ENCODE measurements at places on chromosomes 11 and 22.
A peak's percentile ranks its signal among the peaks of the same experiment; 100 is the strongest.

- no peak for DNase-seq
Observed at GRCh38 chr11:1117992-1118391, 39.8 kb upstream of the MUC5AC start.

DNA sequence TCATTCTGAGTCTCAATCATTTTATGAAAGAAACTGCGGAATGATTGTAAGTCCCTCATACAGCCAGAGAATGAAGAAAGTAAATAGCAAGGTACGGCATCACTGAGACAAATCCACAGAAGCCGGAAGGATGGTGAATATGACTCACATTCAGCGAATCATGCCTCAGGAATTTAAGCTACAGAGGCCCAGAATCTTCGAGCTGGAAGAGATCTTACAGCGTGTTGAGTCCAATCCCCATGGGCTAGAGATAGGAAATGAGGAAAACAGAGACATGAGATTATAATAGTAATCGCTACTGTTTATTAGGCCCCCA, 173.2 kb downstream of the KIF18A start:
- DNase-seq = no peak

DNA sequence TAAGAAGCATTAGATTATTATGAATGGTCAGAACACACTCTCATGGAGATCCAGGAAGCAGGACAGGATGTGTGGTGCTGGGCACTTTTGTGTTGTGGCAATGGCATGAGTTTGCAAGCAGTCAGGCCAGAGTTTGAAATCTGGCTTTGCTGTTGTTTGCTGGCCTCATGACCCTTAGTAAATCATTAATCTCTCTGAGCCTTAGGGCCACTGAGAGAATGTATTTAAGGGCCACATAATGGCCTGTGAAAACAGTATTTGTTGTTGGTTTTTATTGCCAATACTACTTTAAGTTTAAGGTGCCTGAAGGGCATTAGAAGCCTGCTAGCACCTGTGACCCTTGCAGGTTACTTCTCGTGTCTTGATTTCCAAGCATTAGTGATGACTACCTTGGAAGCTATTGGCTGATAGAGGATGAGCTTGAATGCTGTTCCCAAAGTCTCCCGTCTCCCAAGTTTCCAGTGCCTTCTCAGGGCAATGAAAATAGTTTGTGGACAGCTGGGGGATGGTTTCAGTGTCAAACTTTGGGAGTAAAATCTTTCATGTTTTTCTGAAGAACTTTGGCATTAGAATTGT, 24.6 kb downstream of the STIM1 start:
- no peak for DNase-seq

DNA sequence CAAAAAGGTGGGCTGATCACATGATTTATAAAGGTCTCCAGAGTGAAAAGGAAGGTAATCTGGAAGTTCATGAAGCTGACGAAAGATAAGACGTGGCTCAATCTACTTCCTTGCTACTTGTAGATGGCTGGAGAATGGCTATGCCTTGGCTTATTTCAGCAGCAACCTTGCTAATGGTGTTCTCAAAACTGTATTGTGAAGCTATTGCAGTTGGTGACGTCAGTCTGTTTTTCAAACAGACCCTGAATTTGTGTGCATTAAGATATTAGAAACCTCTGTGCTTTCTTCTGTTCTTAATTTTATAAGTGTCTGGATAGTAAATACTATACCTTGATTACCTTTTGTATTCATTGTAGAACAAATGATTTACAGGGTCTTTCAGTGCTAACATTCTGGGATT, 58.3 kb upstream of the C11orf87 start:
- no peak for DNase-seq

DNA sequence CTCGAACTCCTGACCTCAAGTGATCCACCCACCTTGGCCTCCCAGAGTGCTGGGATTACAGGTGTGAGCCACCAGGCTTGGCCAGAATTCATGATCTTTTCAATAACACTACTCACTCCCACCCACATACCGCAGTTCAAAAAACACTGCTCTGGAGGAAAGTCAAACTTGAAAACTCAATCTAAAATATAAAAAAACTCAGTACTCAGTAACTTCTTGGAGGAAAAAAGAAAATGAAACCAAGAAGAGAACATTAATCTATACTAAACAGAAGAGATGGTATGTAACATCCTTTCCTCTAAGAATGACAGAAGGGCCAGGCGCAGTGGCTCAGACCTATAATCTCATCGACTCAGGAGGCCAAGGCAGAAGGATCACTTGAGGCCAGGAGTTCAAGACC, 58.3 kb downstream of the MRTFA start:
- peak; percentile 43 for DNase-seq

DNA sequence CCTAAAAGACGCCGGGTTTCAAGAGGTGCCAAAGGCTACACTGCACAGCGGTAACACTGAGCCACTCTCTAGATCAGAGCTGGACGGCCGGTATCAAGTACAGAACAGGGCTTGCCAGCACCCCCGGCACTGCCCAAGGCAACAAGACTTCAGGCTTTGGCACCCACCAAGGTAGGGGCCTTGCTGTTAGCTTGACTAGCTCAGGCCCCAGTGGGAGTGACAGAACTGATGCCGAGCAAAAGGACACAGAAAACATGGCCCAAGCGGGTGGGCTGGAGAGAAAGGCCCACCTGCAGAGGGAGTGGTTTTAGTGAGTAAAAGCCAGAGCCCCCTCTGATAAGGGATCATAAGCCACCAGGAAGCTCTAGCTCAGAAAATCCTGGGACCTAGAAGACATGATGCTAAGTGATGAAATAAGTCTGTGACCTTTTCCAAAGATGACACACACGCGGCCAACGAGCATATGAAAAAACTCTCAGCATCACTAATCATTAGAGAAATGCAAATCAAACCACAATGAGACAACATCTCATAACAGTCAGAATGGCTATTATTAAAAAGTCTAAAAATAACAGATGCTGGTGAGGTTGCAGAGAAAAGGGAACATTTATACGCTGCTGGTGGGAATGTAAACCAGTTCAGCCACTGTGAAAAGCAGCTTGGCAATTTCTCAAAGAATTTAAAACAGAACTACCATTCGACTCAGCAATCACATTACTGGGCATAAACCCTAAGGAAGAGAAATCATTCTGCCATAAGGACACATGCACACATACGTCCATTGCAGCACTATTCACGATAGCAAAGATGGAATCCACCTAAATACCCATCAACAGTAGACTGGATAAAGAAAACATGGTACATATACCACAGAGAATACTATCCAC, 12.9 kb downstream of the EHD1 start:
- DNase-seq = peak; percentile 71

- DNase-seq = no peak
Observed at GRCh38 chr11:121610706-121611105, 157.9 kb upstream of the SORL1-AS1 start.

GRCh38 chr11:35146711-35147110, 7.7 kb downstream of the CD44 start:
- DNase-seq = no peak

GRCh38 chr11:59727426-59727825, 13.8 kb upstream of the OR10V1 start:
- no peak for DNase-seq

DNA sequence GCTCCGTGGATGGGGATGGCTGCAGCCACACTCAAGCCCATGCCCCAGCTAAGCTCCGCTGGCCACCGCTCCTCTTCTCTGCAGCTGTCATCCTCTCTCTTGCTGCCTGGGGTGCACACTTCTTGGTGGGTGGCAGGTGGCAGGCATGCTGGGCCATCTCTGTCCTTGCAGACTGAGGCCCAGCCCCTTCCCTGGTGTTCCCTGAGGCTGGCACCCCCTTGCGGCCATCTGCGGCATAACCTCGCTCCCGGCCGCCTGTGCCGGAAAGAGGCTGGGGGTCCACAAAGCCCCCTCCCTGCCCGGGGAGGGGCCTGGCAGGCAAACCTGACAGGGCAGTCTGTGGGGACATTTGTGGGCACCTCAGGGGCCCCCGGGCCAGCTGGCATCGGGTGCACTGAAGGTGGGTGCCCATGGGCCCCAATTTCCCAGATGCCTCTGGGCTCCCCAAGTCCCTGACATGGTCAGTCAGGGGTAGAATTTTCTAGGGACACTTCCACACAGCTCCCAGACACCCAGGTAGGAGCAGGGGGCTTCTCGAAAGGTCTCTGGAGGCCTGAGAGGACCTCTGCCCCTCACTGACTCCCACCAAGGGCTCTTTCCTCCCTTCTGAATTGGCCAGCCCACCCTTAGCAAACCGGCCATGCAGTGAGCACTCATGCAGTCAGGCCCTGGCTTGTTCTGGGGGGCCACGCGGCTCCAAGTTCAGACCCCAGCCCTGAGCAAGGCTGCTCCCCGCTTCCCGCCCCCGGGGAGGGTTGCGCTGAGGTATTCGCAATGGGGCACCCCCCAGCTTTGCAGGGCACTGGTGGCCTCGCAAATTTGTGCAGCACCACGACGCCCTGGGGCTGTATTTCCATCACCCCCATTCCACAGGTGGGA, 23.5 kb upstream of the TH start:
- DNase-seq = peak; percentile 56

GRCh38 chr11:22775248-22775647, 54.4 kb downstream of the SVIP start:
- no peak for DNase-seq

DNA sequence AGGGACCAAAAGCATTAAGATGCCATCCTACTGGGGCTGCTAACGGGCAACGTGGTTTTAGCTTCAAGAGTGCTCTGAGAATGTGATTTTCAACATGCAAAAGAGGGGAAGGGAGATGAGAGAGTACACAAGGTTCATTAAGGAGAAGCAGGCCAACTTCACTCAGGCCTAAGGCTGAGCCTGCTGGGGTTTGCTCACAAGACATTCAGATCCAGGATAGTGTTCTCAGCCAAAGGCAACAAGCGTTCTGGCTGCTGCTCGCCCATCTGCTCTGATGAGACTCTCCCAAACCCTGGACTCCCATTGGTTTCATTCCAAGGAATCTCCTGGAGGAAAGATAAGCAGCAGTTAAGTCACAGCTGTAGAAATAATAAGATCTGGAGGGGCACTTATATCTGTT, 23.6 kb upstream of the UPB1 start:
- no peak for DNase-seq

DNA sequence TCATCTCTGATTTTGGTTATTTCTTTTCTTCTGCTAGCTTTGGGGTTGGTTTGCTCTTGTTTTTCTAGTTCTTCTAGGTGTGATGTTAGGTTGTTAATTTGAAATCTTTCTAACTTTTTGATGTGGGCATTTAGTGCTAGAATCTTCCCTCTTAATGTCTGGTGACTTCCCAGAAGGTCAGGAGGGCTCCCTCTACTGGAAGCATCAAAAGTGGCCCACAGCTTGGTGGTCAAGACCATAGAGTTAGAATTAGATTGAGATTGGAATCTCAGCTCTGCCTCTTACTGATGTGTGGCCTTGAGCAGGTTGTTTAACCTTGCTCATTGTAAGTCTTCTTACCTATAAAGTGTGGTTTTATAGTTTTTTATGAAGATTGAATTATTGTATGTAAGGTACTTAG, 99.3 kb downstream of the FDX1 start:
- no peak for DNase-seq

GRCh38 chr11:63920939-63921417, 4.0 kb upstream of the RCOR2 start:
- DNase-seq = peak; percentile 57

DNA sequence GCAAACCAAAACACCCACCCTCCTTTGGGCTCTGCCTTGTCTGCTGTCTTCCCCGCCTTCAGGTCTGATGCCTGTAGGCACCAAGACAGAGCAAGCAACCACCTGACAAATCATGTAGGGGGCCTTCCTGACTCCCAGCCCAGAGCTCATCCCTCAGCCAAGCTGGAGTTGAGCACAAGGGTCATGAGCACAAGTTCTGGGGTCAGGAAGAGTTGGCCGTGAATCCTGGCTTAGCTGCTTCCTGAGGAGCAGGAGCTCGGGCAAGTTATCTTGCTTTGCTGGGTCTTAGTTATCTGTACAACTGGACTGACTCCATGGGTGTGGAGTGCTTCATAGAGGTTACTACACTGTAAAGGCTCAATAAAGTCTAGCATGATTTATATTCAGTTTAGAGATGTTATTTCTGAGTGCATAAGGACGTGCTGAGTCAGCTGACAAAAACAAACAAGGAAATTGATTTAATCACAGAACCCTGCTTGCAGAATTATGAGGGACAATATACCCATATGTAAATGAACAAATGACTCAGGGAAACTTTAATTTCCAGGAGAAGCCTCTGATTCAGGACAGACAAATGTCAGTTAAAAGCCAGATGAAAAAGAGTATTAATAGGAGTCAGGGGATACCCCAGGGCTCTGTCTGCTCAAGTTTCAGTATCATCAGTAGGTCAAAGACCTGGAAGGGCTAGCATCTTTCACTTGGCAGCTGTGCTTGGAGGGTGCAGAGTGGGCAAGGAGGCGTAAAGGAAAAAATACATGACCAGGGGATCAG, 15.0 kb upstream of the APOA1 start:
- DNase-seq = no peak

DNA sequence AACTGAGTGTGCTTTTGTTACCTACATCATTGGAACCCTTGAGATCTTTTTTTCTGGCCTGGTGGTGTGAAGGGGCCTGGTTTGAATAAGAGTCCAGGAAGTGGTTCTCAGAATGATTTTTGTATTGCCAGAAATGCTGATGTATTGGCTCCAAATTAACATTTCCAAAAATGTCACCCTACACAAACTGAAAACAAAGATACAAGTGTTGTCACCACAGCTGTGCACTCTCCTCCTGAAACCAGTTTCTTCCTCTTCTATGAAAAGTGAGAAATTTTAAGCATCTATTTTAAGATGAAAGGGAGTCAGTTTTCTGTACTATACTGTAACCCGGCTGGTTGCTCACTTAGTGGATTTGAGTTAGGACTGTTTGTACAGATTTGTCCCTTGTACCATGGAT, 218.8 kb downstream of the PGR start:
- DNase-seq = no peak

GRCh38 chr11:123426789-123427188, 3.3 kb upstream of the GRAMD1B start:
- no peak for DNase-seq

- no peak for DNase-seq
Observed at GRCh38 chr22:45775569-45776312, 104.1 kb downstream of the ATXN10 start.

- DNase-seq = no peak
Observed at GRCh38 chr11:122085712-122086111, 30.3 kb downstream of the BLID start.

- peak; percentile 48 for DNase-seq
Observed at GRCh38 chr11:47765086-47765485, 2.1 kb downstream of the FNBP4 start.

GRCh38 chr11:46333394-46333947, 13.8 kb upstream of the DGKZ start:
- no peak for DNase-seq

DNA sequence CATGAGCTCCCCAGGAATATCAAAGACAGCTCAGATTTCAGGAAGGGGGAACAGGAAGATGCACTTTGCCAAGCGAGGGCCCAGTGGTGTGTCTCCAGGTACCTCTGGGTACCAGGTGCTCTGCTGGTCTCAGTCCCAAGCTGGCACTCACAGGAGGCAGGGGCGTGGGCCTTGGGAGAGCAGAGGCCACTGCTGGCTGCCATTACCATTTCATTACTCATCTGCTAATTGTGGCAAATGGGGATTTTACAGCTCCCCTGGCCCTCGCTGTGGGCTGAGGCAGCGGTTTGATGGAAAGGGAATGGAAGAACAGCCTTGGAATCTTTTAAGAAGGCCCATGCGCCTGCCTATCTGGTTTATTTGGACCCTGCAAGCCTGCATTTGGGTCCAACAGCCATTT, 192.0 kb upstream of the NAV2 start:
- DNase-seq = no peak

Measured in activated CD8-positive, alpha-beta memory T cell treated with anti-CD3 and anti-CD28 coated beads, Interleukin-2, amount 10 ng/mL, durations not matched to agents 7 days and 5 days (primary cell).